ENCODE measurements at places on chromosomes 12 and 14.
A peak's percentile ranks its signal among the peaks of the same experiment; 100 is the strongest.

DNA sequence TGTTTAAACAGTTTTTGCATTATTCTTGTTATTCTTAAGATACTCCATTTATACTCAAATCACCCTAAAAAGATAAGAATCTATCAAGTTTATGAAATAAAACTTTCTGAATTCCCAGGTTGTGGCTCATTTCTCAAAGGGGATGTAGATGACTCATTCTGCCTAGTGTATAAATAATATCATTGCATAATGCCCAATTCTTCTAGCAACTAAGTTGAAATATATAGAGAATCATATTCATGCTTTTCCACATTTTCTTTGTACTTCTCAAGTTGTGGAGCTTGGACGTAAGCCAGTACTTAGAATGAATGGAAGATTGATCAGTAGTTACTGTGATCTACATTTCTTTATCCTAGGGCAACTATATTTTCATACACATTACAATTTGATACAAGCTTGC lies 201.1 kb downstream of the PPFIA2 start:
- DNase-seq = no peak

- no peak for DNase-seq
These were observed 32.4 kb upstream of the SLC17A8 start for GRCh38 chr12:100324498-100324897.

GRCh38 chr12:42213954-42214426 lies 24.1 kb downstream of the YAF2 start:
- no peak for DNase-seq

DNA sequence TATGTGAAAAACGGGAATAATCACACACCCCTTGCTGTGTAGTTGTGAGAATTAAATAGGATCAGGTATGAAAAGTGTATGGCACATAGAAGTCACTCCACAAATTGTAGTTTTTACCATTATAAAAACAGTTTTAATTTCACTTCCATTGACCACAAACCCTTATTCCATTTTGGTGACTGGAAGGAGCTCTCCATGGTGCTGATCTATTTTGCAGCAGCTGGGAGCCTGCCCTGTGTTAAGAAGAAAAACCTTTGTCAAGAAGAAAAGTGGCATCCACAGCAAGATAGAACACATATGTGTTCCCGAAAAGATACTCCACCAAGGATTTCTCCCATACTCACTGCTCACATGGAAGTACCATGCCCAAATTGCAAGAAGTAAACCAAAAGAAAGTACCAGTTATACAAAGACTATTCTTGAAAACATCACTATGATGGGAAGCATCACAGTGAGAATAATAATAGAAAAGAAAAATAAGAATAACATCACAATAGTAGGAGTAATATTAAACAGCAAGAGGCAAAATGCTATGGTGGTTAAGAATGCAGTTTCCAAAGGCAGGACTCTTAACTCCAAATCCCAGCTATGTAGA lies 58.7 kb downstream of the TUNAR start:
- peak; percentile 36 for DNase-seq

DNA sequence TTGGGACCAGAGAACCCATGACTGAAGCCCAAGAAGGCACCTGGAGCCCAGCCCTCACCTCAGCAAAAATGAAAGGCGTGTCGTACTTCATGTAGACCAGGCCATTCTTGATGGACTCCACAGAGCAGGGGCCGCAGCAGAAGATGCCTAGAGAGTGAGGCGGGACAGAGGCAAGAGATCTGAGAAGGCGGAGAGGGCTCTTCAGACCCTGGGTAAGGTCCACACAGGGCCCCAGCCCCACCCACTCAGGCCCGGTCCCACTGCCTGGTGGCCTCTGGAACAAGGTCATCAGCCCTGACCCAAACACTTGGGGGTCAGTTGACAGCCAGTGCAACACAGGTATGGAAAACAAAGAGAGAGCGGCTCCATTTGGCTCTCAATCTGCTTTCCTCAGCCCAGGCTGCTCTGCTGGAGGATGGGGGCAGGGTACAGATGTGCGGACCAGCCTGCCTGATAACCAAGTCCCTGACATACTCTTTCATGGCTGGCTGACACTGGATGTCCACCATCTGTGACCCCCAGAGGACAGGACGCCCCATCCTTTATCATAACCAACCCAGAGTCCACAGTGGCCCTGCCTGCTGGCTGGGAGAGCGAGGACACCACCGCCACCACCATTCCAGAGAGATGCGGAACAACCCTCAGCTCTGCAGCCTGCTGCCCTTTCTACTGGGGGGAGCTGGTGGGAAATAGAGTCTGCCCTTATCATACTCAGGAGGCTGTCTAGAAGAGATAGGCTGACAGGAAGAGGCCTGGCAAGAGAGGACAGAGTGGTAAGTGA lies 6.9 kb downstream of the TGM1 start:
- DNase-seq = no peak

DNA sequence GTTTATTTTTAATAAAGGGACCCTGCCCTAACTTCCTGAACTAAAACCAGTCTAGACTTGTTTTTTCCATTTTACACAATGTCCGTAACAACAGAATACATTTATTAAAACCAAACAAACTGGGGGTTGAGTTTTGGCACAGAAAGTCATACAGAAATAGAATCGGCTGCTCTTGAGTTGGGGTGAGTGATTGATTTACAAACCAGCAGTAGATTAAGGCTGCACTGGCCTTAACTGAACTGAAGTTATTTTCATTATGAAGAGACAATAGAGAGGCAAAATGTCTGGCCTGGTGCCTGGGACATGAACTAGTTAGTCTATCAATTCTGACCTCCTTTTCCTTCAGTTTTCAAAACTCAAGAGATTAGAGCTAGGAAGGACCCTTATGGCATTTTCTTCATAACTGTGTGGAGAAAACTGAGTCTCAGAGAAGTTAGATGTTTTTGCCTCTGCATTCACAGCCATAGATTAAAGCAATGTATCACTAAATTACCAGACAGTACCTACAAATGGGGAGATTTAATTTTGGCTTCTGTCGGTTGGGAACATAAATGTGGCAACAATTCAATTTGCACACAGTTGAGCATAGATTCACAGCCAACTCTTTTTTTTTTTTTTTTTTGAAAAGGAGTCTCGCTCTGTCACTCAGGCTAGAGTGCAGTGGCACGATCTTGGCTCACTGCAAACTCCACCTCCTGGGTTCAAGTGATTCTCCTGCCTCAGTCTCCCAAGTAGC lies 19.8 kb upstream of the MGP start:
- DNase-seq = no peak

All from left lung (tissue), 14 donors.